Breast epithelium (tissue), 4 donors: ENCODE measurements at places on chromosomes 3 and 15.

DNA sequence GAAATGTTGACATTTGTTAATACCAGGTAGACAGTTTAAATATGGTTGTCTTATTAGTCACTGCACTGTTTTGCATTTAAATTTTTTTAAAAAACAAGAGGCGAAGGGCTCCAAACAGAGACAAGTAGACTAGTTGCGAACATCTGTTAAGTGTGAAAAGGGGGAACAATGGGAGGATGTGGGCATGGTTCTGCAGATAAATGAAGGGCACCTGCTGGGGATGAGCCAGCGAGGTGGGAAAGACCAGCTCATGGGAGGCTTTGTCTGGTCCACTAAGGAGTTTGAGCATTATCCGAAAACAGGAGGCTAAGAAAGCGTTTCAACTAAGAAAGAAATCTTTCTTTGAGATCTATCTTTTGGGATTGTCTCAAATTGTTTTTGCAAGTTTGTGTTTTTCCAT lies 72.7 kb downstream of the FBN1 start:
- no peak for DNase-seq

- DNase-seq: no peak
These were observed 296.2 kb downstream of the FHIT start for GRCh38 chr3:60955034-60955433.

- no peak for DNase-seq
These were observed 36.0 kb upstream of the C3orf70 start for GRCh38 chr3:185188816-185189215.

- no peak for DNase-seq
These were observed 93.3 kb upstream of the CCDC54 start for GRCh38 chr3:107283948-107284347.

- peak; percentile 95 for DNase-seq
These were observed 81.9 kb upstream of the CTNNB1 start for GRCh38 chr3:41117398-41117870.

- DNase-seq: no peak
These were observed 15.5 kb upstream of the GPR160 start for GRCh38 chr3:170022336-170022735.

GRCh38 chr3:117515309-117515708 lies 805.7 kb downstream of the TUSC7 start:
- no peak for DNase-seq

DNA sequence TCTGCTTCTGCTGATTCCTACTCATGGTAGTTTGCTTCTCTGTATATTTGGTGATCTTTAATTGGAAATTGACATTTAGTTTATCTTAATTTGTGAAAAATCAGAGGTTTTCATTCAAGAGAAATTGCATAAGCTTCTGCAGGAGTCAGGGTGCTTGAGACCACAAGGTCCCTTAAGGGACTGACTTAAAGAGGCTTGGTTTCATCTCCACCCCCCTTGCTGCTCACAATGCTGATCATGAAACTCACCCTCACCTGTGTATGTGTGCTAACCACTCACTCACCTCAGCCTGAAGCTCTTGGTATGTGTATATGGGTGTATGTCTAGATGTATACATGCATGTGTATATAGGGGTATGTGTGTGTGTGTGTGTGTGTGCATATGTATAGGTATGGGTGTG lies 11.4 kb downstream of the PGPEP1L start:
- DNase-seq: no peak

GRCh38 chr3:47283591-47284364 lies 1.0 kb downstream of the KLHL18 start:
- DNase-seq: no peak

GRCh38 chr3:73622091-73622805 lies 2.5 kb downstream of the PDZRN3 start:
- DNase-seq: no peak
